ENCODE measurements at places on chromosomes 13 and 19. TPM values are rescaled to one million over a fixed set of nuclear protein-coding genes. Genes with fewer than 3 reads are reported as not detected.

GRCh38 chr19:58326501-58326913, 287 bp upstream of the ZSCAN22 start:
- no peaks in the 10 kb centered on the region for H3K36me3 ChIP-seq
- peaks cover 4% of the 10 kb centered on the region for H3K4me1 ChIP-seq
- no peak for DNase-seq
- no peak overlapping the region for H3K27ac ChIP-seq

- H3K36me3 ChIP-seq, result no peaks in the 10 kb centered on the region
- H3K4me3 ChIP-seq, result no peak overlapping the region
- no peak overlapping the region for H3K27ac ChIP-seq
- H3K27me3 ChIP-seq, result no peaks in the 10 kb centered on the region
- no peak for DNase-seq
These were observed 407.8 kb downstream of the OLFM4 start for GRCh38 chr13:53436396-53436795.

GRCh38 chr13:97015661-97016350, 21.5 kb upstream of the OXGR1 start:
- peaks cover 36% of the 10 kb centered on the region for H3K27me3 ChIP-seq
- no peaks in the 10 kb centered on the region for H3K36me3 ChIP-seq
- H3K4me3 ChIP-seq, result no peak overlapping the region
- H3K27ac ChIP-seq, result no peak overlapping the region

SRRM5 gene
- 0.37 TPM for total RNA-seq

CFD gene
- total RNA-seq, result 1.5 TPM

Data from activated CD4-positive, alpha-beta T cell treated with anti-CD3 and anti-CD28 coated beads for 36 hours (primary cell).